ENCODE measurements at places on chromosomes 16 and 17. TPM values are rescaled to one million over a fixed set of nuclear protein-coding genes. Genes with fewer than 3 reads are reported as not detected.

Gene NOS2
- 0.57 TPM for total RNA-seq

DNA sequence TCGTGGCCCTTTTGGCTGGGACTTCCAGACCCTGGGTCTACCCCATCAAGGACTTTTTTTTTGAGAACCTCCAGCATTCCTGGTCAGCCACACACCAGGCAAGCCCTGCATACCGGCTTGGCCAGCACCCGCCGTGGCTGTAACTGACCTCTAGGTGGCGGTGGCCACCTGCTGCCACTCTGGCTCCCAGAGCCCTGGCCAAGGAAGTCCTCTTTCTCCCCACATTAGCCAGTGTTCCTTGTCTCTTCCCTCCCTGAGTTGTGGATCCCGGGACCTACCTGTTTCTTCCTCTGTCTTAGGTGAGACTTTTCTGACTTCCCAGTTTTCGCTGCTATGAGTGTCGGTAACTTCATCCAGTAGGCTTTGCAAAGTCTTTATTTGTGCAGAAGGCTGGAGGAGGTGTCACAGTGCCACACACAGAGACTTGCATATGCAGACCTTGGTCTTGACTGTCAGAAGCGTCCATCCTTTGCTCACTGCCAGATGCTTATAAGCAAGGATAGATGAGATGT is 348.3 kb downstream of the CPPED1 start:
- H3K27me3 ChIP-seq, result no peaks in the 10 kb centered on the region
- peaks cover 18% of the 10 kb centered on the region for H3K4me1 ChIP-seq
- H3K36me3 ChIP-seq, result peaks cover 2% of the 10 kb centered on the region
- DNase-seq, result peak; percentile 75
- H3K27ac ChIP-seq, result no peak overlapping the region

DNA sequence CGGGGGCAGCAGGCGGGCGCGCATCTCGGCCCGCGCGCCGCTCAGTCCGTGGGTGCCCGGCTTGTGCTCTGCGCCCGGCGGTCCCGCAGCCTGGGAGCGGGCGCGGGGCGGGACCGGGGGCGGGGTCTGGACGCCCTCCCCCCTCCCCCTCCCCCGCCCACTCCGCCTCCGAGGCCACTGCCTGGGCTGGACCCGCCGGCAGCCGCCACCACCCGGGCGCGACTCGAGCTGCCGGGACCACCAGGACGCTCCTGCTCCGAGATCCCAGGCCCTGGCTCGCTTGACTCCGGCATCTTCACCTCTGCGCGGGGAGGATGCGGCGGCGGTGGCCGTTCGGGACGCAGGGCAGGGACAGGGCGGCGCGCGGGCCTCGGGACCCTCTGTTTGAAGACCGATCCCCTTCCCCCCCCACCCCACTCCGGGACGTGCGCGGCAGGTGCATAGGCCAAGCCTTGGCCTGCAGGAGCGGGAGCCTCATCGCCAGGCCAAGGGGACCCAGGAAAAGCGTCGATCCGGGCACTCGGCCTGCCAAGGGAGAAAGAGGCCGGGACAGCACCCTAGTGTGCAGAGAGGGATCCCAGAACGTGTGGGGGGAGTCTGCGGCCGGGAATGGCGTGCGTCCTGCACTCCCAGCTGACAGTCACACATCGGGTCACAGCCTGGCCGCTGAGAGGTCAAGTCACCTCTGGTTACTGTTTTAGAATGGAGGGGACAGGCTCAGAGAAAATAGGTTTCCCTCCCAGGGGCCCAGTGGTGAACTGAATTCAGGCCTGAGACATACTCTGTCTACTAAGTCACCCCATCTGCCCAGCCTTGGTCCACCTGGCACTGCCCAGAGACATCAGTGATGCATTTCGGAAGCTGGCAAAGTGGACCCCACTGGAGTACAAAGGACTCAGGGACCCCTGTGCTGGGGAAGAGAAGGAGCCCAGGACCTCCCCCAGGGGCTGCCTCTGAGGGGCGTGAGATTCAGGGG is at the start of gene HS3ST6:
Gene HS3ST6 (minus strand): TSS at position 65 of the 976 bp plus-strand sequence. CDS start 92 bp downstream, outside the sequence.
- no peak within 1 kb of the TSS for H3K4me3 ChIP-seq

Gene CCL1
- total RNA-seq, result not detected

- no peaks in the 10 kb centered on the region for H3K27me3 ChIP-seq
- peaks cover 16% of the 10 kb centered on the region for H3K4me1 ChIP-seq
- no peak overlapping the region for H3K27ac ChIP-seq
Observed at GRCh38 chr16:27322858-27323780, 9.3 kb downstream of the IL4R start.

Gene ASPA
- 5.1 TPM for total RNA-seq

GRCh38 chr17:5788266-5788900 is 204.1 kb upstream of the NLRP1 start:
- H3K4me1 ChIP-seq, result no peaks in the 10 kb centered on the region
- no peaks in the 10 kb centered on the region for H3K27me3 ChIP-seq
- no peaks in the 10 kb centered on the region for H3K36me3 ChIP-seq
- no peak for DNase-seq
- no peak overlapping the region for H3K4me3 ChIP-seq
- no peak overlapping the region for H3K27ac ChIP-seq

DNA sequence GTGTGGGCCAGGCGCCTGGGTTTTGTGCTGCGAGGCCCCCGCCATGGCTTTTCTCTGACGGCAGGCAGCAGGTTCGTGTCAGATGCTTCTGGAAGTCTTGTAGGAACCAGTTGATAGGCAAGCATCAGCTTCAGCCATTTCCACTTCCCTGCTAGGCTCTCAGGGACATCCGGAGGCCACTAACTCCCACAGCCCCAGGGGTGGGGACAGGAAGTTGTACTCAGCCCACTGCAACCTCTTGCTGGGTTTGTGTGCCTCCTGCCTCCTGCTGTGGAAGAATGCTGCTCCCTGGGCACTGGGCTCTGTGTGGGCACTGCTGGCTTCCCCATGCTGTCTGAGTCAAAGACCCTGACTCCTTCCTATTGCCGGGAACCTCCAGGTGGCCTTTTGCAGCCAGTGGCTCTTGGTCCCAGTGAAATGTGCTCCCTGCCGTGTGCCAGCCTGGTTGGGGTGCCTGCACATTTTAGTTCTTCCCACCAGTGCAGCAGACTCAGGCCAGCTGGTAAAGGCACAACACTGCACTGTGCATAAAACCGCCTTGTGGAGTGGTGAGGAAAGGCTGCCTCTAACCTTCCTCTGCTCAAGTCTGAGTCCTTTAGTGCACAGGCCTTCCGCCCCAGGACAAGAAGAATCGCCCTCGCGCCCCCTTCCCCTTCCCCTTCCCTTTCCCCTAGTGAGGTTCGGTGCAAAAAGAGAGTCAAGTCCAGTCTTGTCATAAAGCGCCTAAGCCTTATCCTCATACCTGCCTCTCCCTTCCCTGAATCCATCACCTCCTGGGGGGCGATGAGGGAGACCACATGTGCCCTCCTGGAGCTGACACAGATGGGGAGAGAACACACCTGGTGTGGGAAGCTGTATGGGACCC is 16.6 kb downstream of the LDHD start:
- no peak overlapping the region for H3K27ac ChIP-seq
- DNase-seq, result no peak
- no peaks in the 10 kb centered on the region for H3K27me3 ChIP-seq
- no peaks in the 10 kb centered on the region for H3K36me3 ChIP-seq
- peaks cover 11% of the 10 kb centered on the region for H3K4me1 ChIP-seq

DNA sequence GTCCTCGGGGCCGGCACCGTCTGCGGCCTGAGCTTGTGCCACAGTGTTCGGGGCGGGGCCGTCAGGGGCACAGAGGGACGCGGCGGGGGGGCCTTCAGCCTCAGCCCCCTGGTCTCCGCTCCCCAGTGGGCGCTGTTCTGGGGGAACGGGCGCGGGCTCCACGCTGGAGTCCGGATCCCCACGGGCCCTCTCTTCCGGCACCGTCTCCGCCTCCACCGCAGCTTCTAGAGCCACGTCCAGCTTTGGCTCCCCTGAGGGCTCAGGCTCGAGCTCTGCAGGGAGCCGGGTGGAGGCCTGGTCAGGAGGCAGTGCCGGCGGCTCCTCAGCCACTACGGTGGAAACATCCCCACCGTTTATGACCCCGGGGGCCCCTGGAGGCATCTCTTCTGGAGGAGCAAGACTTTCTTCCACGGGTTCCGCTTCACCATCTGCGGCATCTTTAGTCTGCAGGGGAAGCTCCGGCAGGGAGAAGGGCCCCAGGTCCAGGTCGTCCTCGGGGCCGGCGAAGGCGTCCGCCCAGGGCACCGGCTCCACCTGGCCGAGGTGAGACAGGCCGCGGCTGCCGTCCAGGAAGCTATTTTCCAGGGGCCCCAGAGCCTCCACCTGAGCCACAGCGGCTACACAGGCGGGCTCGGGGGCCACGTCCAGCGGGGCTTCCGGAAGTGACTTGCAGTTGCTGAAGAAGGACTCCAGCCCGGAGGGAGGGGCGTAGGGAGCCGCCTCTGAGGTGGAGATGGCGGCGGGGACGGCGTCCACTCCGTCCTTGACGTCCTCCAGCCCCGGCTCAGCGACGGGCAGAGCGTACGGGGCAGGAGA is 62.4 kb downstream of the ZNF778 start:
- no peaks in the 10 kb centered on the region for H3K4me1 ChIP-seq
- no peaks in the 10 kb centered on the region for H3K36me3 ChIP-seq
- H3K4me3 ChIP-seq, result no peak overlapping the region
- H3K27ac ChIP-seq, result no peak overlapping the region

GRCh38 chr17:75927286-75927922 is 13.4 kb downstream of the FBF1 start:
- H3K4me3 ChIP-seq, result no peak overlapping the region
- no peak overlapping the region for H3K27ac ChIP-seq
- no peak for DNase-seq
- H3K36me3 ChIP-seq, result no peaks in the 10 kb centered on the region
- H3K27me3 ChIP-seq, result no peaks in the 10 kb centered on the region
- H3K4me1 ChIP-seq, result no peaks in the 10 kb centered on the region

DNA sequence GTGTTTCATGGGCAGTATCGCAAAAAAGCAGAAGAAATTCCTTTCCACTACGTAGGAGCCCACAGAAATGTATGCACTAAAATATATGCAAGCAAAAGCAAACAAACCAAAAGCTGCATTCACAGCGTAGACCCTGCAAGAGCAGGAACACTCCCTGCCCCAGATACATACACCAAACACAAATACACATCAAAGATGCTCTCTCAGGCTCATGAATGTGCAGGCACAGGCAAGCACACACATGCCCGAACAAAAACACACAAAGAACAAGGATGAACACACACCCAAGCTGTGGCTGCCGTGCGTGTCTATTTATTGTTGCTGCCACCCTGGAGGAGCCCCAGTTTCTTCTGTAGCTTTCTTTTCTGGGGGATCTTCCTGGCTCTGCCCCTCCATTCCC is 1.7 kb downstream of the NUPR1 start:
- H3K36me3 ChIP-seq, result no peaks in the 10 kb centered on the region
- H3K27ac ChIP-seq, result no peak overlapping the region
- no peaks in the 10 kb centered on the region for H3K4me1 ChIP-seq
- DNase-seq, result no peak

DNA sequence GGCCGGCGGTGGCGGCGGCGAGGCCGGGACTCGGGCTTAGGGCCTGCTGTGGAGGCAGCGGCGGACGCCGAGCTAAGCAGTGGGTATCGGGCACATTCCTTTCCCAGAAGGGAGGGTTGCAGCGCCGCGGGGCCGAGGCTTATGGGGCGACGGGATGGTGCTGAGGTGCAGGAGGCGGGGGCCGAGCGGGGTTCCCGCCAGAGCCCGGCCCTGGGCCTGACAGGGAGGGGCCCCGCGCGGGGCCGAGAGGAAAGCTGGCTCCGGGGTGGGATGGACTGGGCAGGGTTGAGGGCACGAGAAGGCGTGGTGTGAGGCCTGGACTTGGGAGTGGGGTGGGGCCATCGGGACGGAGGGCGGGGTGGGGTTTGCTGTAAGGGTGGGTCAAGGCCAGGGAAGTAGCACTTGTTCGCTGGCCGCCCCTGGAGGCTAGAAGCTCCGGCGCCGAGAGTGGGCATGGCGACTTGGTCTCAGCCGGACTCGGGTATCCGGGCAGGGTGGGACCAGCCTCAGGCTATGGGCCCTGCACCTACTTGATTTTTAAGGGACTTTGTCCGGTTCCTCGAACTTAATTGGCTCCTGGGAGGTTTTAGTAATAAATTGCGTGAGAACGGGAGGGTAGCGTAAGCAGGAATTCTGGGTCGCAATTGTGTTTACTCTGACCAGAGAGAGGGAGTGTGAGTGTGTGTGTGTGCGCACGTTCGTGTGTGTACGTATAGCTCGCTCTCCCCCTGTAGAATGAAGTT is 396 bp downstream of the NFE2L1 start:
- no peaks in the 10 kb centered on the region for H3K27me3 ChIP-seq
- peak; percentile 91 for DNase-seq
- H3K27ac ChIP-seq, result peak overlapping the region; percentile 98
- peak overlapping the region; percentile 90 for H3K4me3 ChIP-seq
- H3K36me3 ChIP-seq, result no peaks in the 10 kb centered on the region

GRCh38 chr17:73526952-73527351 is 117.3 kb downstream of the SDK2 start:
- peak; percentile 29 for DNase-seq
- H3K4me1 ChIP-seq, result no peaks in the 10 kb centered on the region
- no peak overlapping the region for H3K4me3 ChIP-seq
- no peak overlapping the region for H3K27ac ChIP-seq
- no peaks in the 10 kb centered on the region for H3K36me3 ChIP-seq

- no peaks in the 10 kb centered on the region for H3K4me1 ChIP-seq
- no peaks in the 10 kb centered on the region for H3K36me3 ChIP-seq
- no peak overlapping the region for H3K4me3 ChIP-seq
- no peak overlapping the region for H3K27ac ChIP-seq
- DNase-seq, result no peak
Observed at GRCh38 chr16:54210452-54211125, 76.0 kb downstream of the IRX3 start.

GRCh38 chr17:7703584-7704479 is 1.2 kb upstream of the EFNB3 start:
- H3K36me3 ChIP-seq, result no peaks in the 10 kb centered on the region
- H3K27ac ChIP-seq, result no peak overlapping the region
- H3K27me3 ChIP-seq, result no peaks in the 10 kb centered on the region

DNA sequence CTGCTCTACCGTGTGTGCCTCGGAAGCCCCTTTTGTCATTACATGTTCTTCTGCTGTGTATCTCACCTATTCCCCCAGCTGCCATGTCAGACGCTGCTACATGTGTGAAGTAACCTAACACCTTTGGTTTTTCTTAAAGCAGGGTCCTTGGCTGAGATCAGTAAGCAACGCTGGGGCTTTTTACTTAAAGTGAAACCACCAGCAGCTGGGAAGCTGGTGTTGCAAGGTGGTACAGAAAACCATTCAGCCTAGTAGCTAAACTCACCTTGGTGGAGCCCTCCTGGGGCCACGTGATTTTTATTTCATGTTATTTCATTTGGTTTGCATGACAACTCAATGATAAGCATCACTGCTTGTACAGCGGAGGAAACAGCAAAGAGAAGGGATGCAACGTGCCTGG is 62.6 kb downstream of the PLCG2 start:
- no peaks in the 10 kb centered on the region for H3K36me3 ChIP-seq
- H3K4me1 ChIP-seq, result peaks cover 8% of the 10 kb centered on the region
- no peak for DNase-seq

DNA sequence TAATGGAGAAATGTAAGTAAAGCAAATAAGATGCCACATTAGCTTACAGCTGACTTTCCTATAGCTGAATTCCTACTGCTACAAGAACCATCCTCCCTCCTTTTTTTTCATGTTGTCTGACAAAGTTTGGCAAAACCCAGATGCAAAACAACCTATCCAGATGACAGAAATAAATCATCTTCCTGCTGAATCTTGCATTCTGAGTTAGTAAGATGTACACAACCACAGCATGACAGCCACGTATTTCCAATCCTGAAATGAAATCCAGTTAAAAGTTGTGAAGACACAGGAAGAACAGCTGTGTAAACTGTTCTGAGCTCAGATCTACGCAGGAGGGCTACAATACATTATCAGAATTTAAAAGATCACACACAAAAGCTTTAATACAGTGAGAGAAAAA is 5.1 kb upstream of the DHX33 start:
- no peak overlapping the region for H3K4me3 ChIP-seq
- H3K27me3 ChIP-seq, result no peaks in the 10 kb centered on the region
- DNase-seq, result no peak
- H3K4me1 ChIP-seq, result no peaks in the 10 kb centered on the region

All from kidney (tissue), 22 donors.